Suppressor macrophage (primary cell): ENCODE measurements at places on chromosomes 16 and 17.
A peak's percentile ranks its signal among the peaks of the same experiment; 100 is the strongest.

GRCh38 chr16:66521951-66522771, 27.8 kb downstream of the TK2 start:
- peak; percentile 93 for DNase-seq

- DNase-seq = no peak
Measured at GRCh38 chr17:42180411-42180921, 476 bp downstream of the KCNH4 start.

GRCh38 chr16:67235816-67236562, 9.1 kb downstream of the TMEM208 start:
- DNase-seq = no peak

GRCh38 chr16:77949445-77949844, 72.9 kb upstream of the CLEC3A start:
- no peak for DNase-seq

GRCh38 chr16:71726476-71727315, 2.2 kb upstream of the PHLPP2 start:
- DNase-seq = peak; percentile 37
